M059J (cell line): ENCODE measurements at places on chromosomes 16 and 17. TPM values are rescaled to one million over a fixed set of nuclear protein-coding genes. Genes with fewer than 3 reads are reported as not detected.

DNA sequence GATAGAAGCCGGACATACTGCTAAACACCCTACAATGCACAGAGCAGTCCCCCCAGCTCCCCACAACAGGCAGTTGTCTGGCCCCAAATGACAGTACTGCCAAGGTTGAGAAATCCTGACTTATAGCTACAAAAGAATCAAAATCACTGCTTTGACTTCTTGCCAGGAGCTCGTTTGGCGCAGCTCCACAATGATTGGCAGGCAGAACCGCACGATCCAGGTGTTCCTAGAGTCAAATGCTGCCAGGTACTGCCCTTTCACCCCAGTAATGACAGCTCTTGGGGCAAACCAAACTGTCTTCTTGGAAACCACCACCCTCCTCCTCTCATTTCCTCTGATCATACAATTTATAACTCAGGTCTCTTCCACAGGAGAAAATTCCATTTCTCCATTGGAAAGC lies 2.2 kb upstream of the TMC5 start:
- DNase-seq: no peak

GRCh38 chr16:25228372-25228771 lies 11.6 kb downstream of the AQP8 start:
- DNase-seq: no peak

GRCh38 chr17:40509626-40510327 lies 8.4 kb upstream of the TNS4 start:
- no peak for DNase-seq

DNA sequence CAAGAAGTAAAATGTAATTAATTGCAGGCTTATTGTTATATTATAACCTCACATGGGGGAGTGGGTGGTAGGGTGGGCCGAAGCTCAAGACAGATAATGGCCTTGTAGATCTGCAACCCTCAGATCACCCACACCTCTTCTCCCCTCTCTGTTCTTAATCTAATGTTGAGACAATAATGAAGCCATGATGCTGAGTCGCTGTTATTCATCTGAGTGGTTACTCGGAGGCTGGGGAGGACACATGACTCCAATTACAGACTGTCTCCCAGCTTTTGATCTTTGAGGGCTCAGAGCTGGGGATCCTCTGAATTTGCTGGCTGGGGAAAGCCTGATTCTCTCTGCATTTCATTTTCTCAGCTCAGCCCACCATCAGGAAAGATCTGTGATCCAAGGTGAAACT lies 275.3 kb downstream of the SHISA9 start:
- no peak for DNase-seq

GRCh38 chr17:21140911-21141310 lies 14.1 kb downstream of the DHRS7B start:
- DNase-seq: no peak

DNA sequence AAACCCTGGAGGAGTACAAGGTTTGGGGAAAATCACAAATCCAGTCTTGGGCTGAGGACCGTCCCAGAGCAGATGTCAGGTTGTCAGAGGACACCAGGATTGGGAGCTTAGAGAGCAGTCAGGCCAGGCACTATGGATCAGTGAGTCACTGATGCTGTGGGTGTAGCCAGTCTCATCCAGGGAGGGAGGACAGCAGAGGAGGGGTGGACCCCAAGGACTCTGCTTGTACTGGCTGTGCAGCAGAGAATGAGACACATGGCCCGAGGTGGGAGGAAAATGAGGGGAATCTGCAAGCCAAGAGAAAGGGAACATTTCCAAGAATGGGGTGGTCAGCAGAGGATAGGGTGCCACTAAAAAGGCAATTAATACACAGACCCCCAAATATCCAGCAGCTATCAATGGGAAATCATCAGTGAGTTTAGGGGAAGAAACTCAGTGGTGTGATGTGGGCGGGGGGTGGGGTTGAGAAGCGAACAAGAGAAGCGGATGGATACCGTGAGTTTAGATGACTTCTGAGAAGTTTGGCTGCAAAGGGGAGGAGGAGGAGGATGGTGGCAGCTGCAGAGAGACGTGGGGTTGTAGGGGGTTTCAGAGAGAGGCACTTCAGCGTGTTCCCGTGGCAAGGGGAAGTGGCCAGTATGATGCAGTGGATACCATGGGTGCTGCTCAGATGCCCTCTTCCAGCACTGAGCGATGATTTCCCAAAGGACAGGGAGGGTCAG lies 43.9 kb downstream of the ARHGAP27 start:
- peak; percentile 23 for DNase-seq

- DNase-seq: peak; percentile 43
Observed at GRCh38 chr17:78589885-78590284, 12.7 kb upstream of the DNAH17 start.

GRCh38 chr16:81259916-81260315 lies 21.4 kb downstream of the BCO1 start:
- DNase-seq: peak; percentile 17

DNA sequence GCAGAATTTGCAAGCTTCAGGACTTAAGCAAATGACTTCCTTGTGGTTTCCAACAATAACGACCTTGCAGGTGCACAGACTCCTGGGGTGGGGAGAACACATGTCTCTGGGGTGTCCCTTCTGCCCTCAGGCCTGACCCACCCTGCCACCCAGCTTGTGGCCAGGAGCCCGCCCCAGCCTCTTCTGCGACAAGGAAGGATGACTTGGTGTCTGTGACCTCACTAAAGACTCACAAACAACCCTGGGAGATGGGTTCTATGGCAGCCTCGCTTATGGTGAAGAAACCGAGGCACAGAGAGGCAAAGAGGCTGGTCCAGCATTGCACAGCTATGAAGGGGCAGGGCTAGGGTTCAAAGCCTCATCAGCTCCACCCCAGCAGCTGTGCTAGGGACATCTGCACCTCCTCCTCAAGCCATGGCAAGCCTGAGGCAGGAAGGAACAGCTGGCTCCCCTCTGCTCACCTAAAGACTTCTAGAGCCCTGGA lies 2.6 kb downstream of the ATP2A3 start:
- DNase-seq: no peak

DNA sequence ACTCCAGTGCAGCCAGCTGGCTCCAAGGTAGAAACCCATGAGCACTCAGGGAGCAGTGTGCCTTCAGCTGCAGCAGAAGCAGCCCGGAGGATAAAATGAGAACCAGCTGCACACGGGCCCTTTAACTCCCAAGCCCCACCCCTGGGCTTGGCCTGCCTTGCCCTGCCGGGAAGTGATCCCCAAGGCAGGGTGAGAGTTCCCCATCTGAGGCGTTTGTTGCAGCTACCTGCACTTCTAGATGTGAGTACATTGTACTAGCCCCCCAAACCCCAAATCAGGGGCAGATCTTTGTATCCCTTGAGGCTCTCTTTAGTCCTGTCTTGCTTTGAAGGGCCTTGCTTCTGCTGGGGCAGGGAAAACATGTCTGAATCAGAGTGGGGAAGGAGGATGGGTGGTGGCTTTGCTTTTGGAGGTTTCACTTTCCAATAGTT lies at the start of gene MVP:
Gene MVP, plus strand, starts transcription at position 192 of the 431 bp plus-strand sequence. CDS start 10,088 bp downstream, outside the sequence.
- DNase-seq: peak; percentile 75

- DNase-seq: peak; percentile 42
Observed at GRCh38 chr17:56929362-56929969, 15.6 kb upstream of the TRIM25 start.

DNA sequence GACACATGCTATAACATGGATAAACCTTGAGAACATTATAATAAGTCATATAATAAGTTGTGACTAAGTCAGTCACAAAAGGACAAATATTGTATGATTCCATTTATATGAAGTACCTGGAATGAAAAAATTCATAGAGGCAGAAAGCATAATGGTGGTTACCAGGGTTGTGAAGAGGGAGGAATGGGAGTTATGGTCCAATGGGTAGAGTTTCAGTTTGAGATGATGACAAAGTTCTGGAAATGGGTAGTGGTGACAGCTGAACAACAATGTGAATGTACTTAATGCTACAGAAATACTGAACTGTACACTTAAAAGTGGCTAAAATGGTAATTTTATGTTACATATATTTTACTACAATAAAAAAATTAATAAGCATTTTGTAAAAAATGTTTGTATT lies 49.7 kb downstream of the MYO1D start:
- DNase-seq: no peak

DNA sequence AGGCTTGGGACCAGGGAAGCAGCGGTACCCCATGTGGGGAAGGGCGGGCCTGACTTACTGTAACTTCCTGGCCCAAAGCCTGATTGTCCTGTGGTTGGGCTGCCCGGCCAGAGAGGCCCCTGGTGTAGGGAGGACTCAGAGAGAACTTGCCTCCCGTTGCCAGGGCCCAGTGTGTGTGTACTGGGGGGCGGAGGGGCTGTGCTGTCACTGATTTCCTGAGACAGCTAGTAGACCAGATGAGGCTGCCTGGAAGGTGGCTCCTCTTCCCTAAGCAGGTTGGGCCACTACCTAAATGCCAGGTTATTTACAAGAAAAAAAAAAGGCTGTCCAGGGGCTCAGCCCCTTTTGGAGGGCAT lies 16.7 kb downstream of the SOCS3 start:
- DNase-seq: peak; percentile 94

DNA sequence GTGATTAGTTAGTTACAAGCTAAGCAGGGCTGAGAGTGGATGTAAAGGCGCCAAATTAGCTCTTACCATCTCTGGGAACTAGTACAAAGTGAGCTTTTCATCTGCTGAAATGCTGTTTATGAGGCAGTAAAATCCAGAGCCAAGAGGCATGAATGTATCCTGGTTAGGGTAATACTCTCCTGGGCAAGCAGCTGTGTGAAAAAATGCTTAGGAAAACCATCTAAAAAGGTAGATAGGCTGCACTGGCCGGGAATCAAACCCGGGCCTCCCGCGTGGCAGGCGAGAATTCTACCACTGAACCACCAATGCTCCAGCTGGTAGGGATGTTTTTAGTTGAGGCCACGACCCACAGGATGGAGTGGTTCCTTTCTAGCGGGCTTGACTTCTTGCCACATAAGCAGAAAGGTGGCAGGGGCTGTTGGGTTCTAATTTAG lies 23.0 kb downstream of the VAC14 start:
- no peak for DNase-seq

DNA sequence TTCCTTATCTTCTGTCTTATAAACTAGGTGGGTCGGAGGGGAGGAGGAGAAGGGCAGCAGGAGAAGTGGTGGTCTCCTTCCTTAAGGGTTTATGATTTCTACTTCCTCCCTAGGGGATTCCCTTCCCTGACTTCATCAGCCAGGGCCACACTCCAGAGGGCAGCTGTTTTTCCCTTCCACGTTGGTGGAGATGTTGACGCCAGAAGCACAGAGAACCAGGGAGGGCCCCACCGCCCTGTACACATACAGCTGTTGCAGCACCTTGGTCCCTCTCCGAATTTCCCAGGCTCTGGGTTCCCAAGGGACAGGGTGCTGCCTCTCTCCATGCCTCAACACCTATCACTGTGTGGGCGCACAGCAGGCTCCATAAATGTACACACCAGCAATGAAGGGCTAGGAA lies 5.6 kb upstream of the SLC6A4 start:
- no peak for DNase-seq

- DNase-seq: peak; percentile 28
Observed at GRCh38 chr16:48503779-48504178, 106.2 kb downstream of the N4BP1 start.

DNA sequence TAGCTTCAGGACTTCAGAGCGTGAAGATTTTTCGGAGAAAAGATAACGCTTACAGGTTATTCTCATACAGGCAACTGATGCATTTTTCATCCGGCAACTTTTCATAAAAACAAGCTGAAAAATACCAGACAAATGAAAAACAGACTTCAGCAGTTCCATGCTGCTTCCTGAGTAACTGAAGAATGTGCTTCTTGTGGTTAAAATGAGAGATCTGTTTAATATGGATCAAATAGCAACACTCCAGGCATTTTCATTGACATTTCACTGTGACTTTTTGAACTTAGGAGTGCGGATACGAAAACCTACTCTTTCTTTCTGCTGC lies 705 bp upstream of the PITPNC1 start:
- DNase-seq: peak; percentile 28

DNA sequence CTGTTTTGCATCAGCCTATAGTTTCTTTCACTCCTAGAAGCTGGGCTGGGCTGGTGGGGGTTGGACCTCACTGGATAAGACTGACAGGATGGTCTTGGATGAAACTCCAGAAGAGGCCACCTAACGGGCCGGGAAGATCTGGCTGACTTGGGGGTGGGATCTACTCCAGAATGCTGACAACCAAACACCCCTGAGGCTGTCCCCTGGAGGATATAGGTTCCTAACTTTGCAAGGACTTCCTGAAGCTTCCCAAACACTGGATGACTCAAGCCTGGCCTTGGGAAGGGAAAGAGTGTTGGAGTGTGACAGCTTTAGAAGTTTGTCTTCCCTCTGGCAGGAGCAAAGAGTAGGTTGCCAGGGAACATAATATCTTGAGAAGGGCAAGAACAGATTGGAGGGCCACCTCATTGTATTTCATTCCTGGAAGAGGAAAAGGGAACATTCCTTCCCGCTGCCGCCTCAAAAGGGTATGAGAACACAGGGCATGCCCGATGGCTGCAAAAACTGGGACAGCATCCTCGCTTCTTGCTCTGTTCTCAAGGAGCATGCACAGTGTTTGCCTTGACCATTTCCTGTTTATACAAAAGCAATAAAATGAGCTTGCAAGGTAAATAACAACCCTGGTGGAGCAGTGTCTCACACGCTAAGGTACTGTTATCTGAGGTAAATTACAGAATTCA lies 6.8 kb upstream of the CYB5B start:
- peak; percentile 97 for DNase-seq

GRCh38 chr17:27494192-27495091 lies 38.2 kb downstream of the KSR1 start:
- DNase-seq: peak; percentile 46

- no peak for DNase-seq
Observed at GRCh38 chr17:48809182-48809581, 7.8 kb downstream of the TTLL6 start.

DNA sequence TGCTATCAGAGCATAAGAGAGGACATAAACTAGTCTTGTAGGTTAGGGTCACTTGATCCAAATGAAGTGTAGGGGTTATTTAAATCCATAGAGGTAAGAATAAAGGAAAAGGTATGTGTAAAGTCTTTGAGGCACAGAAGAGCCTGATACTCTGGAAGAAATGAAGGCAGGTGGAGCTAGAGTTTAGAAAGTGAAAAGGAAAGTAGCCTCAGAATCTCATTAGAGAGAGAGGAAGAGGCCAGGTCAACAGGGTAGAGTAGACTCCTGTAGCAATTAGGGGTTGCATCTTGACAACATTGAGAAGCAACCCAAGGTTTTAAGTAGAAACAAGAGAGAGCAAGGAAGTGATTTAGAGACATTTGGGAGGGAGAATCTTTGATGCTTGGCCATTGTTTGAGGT lies 235.2 kb upstream of the SOX9 start:
- no peak for DNase-seq

DNA sequence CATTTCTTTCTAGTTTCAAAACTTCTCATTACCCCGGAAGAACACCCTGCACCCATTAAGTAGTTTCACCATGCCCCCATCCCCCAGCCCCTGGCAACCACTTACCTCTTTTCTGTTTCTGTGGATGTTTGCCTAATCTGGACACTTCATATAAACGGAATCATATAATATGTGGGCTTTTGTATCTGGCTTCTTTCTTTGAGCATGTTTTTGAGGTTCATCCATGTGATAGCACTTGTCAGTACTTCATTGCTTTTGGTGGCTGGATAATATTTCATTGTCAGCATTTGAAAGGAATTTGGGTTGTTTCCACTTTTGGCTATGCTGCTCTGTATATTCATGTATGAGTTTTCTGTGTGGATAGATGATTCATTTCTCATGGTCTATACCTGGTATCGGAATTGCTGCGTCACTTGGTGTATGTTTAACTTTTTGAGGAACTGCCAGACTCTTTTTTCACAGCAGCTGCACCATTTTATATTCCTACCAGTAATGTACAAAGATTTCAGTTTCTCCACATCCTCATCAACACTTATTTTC lies 30.0 kb upstream of the SLC5A10 start:
- no peak for DNase-seq

GRCh38 chr16:14436401-14436955 lies 193.6 kb downstream of the PARN start:
- DNase-seq: no peak

The LCAT gene
- total RNA-seq: 4.6 and 5.2 TPM in 2 replicates

The PGAP3 gene
- 9.2 and 13.0 TPM in 2 replicates for total RNA-seq

The BICDL2 gene
- not detected in 2 replicates for total RNA-seq

The GGT6 gene
- total RNA-seq: not detected in 2 replicates

The FOXF1 gene
- 11.1 and 21.2 TPM in 2 replicates for total RNA-seq
